ENCODE measurements at places on chromosomes 7 and 10.

DNA sequence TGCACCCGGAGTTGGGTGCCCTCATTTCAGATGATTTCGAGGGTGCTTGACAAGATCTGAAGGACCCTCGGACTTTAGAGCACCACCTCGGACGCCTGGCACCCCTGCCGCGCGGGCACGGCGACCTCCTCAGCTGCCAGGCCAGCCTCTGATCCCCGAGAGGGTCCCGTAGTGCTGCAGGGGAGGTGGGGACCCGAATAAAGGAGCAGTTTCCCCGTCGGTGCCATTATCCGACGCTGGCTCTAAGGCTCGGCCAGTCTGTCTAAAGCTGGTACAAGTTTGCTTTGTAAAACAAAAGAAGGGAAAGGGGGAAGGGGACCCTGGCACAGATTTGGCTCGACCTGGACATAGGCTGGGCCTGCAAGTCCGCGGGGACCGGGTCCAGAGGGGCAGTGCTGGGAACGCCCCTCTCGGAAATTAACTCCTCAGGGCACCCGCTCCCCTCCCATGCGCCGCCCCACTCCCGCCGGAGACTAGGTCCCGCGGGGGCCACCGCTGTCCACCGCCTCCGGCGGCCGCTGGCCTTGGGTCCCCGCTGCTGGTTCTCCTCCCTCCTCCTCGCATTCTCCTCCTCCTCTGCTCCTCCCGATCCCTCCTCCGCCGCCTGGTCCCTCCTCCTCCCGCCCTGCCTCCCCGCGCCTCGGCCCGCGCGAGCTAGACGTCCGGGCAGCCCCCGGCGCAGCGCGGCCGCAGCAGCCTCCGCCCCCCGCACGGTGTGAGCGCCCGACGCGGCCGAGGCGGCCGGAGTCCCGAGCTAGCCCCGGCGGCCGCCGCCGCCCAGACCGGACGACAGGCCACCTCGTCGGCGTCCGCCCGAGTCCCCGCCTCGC lies at the start of gene EGFR:
Gene EGFR (plus strand): TSS at position 657 of the 830 bp plus-strand sequence. CDS start 261 bp downstream, outside the sequence.
- DNase-seq, result no peak

- DNase-seq, result no peak
Observed at GRCh38 chr10:112584276-112584675, 137.3 kb downstream of the VTI1A start.

DNA sequence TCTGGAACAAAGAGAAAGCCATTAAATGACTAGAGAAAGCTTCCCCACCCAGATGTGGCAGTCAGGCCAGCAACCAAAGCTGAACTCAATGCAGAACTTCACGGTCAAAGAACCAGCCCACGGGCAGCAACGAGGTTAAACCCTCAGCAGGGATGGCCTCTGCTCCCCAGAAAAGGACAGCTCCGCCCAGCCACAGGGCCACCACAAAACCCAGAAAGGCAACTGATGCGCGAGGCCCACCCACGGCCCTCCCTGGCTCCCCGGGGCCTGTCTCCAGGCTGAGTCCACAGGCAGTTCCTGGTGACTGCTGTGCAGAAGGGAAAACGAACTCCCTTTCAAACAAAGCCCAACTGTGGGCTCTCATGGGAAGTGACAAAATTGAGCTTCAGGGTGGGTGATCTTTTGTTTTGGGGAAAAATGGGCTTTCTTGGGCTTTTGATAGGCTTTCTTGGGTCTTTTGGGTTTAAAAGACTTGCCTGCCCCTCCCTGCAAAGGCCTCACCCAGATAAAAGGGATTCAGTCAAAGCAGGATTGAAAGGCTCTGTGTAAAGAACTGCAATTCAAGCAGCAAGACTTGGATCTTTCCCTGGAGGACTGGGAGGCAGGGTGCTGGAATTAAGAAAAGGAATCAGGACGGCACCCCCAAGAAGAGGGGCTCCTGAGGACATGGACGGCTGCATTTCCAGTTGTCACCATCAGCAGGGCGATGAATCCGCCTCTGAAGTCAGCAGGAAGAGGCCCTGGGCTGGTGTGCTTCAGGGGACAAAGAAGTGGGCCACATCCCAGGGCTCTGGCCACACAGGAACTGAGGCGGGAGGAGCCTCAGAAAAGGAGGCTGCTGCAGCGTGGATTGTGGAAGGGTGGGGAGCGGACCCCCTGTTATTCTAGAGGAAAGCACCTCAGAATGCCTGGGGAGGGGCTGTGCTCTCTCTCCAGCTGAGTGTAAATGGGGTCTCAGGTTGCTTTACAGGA lies 209.9 kb downstream of the USP6NL start:
- no peak for DNase-seq

GRCh38 chr7:27223941-27224575 lies 18.5 kb upstream of the EVX1 start:
- DNase-seq, result no peak

DNA sequence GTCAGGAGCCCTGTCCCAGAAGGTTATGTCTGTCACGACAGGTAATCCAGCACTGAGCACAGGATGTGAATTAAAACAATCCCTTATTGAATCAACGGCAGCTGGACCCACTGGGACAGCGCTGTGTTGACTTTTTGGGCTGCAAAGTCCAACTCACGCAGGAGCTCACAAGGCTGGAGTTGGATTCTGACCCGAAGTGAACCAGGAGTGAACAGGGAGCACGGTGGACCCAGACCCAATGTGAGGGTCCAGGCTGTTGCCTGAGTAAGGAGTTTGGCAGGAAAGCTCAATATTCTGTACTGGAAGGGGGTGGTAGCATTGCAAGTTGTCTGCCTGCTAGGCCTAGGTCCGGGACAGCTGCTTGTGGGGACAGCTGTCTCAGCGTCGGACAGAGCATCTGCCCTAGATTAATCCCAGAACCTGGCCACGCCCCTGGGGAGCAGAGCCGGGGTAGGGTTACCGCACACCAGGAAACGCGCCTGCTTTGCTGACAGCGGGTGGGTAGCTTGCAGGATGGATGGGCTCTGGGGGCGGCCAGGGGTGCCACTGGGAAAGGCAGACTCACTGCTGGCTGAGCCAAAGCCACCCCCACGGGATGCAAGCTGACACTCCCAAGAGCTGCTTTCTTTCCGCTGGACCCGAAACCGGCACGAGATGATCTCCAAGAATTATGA lies 24.0 kb downstream of the COL26A1 start:
- DNase-seq, result no peak

DNA sequence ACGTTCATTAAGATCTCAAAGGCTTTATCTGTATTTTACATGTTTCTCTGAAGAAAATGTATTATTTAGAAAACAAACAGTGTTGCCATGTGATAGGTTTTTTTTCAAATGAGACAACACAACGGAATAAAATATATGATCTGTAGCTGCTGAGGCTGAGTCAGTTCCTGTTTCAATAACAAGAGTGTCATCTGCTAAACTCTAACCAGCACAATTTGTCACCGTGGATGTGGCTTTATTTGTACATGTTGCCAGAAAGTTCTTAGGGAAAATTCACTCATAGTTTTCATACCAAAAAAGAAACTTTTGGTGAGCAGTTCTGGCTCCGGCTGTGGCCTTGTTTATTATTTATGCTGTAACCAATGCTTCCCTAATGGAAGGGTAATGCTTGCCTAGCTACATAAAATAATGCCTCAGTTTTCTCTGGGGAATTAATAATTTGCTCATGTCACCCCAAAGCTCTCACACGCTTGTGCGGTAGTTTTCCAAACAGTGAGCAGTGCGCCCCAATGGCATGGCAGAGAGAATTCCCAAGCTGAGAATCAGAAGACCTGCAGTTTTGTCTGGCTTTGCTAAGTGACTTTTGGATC lies 20.3 kb upstream of the KLF6 start:
- DNase-seq, result no peak

- no peak for DNase-seq
Observed at GRCh38 chr10:49008505-49009198, 69.0 kb upstream of the LRRC18 start.

- no peak for DNase-seq
Observed at GRCh38 chr7:26978146-26978545, 113.8 kb upstream of the SKAP2 start.

DNA sequence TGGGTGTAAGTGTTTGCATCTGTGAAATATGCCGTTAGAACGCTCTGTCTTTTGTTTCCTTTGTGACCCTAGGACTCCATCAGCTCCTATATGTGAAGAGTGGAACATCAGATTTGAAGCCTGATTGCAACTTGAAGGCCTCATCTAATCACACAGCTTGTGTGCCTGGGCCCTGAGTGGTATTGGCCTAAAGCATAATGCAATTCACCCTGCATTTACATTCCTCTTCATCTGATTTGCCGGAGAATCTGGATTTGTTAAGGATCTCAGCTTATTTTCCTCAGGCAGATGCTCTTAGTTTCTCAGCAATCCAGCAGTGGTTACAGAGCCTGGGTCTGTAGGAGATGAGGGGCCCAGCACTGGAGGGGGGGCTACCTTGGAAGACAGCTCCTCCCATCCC lies 183.2 kb upstream of the ITGB1 start:
- DNase-seq, result no peak

DNA sequence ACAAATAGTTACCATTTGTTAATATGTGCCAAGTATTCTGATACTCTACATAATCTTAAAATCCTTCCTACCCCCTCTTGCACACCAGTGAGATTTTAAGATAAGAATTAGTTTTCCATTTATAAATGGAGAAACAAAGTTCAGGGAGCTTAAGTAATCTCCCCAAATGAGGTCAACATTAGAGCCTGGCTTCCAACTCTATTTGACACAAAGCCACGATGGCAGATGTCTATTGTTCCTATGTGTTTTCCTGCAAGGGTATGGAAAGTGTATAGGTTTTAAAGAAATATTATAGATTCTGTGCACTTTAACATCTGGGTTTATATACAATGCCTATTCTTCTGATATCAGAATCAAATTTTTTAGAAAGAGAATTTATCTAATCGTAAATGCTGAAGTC lies 143.9 kb upstream of the SEMA3C start:
- DNase-seq, result no peak

DNA sequence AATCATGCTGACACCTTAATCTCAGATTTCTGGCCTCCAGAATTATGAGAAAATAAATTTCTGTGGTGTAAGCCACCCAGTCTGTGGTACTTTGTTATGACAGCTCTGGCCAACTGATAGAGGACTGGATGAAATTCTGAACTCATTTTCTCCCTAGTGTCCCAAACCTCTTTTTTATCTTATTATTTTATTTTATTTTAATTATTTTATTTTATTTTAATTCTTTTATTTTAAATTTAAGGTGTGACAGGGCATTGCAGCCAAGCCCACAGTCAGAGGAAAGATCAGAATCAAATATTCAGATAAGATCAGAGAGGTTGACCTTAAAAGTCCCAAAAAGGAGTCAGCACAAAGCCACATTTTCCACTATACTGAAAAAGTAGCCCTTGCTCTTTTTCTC lies 228.1 kb downstream of the TFEC start:
- DNase-seq, result no peak

- DNase-seq, result no peak
Observed at GRCh38 chr7:83162402-83163256, at the start of gene PCLO. TSS of gene PCLO (minus strand) at chr7:83162884. CDS start at chr7:83162592, 292 bp downstream.

DNA sequence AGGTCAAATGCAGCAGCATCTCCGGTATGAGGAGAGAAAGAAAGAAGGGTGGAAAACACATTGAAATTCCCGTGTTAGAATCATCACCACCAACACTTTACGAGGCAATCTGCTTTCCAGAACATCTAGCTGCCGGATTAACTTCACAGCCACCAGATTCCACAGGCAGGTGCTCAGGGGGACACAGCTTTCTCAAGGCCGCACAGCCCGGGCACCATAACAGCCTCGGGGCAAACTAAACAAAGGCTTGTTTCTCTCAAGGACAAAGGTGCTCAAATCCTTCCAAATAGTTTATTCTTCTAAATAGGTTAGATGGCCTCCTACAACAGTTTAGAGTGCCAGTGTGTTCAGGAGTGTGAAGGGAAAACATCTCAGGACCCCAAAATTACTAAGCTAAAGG lies 156.3 kb downstream of the DIP2C start:
- no peak for DNase-seq

GRCh38 chr10:58028597-58029366 lies 238.9 kb downstream of the IPMK start:
- DNase-seq, result no peak

DNA sequence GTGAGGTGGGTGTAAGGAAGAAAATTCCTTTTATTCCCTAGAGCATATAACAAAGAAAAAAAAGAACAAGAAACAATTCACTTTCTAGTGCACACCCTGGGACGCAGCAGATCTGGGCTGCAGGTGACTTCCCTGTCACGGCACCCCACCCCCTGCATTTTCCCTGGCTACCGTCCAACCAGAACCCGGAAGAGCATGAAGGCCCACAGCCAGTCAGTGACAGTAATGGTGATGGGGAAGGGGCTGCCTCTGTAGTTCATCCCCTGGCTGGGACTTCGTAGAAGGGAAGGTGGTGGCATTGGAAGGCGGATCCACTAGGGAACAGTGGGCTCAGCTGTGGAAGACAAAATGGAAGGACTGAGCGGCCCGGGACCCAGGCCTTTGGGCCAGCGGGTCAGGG lies 236.7 kb downstream of the BUB3 start:
- no peak for DNase-seq

GRCh38 chr7:105304040-105304895 lies 84.5 kb downstream of the SRPK2 start:
- DNase-seq, result no peak

- DNase-seq, result no peak
Observed at GRCh38 chr7:69598487-69599285, 411 bp downstream of the AUTS2 start.

GRCh38 chr7:145795132-145795531 lies 321.5 kb upstream of the CNTNAP2 start:
- DNase-seq, result no peak

- DNase-seq, result no peak
Observed at GRCh38 chr7:4856336-4857057, 5.3 kb downstream of the PAPOLB start.

- no peak for DNase-seq
Observed at GRCh38 chr7:30836991-30837390, 65.8 kb downstream of the MINDY4 start.

DNA sequence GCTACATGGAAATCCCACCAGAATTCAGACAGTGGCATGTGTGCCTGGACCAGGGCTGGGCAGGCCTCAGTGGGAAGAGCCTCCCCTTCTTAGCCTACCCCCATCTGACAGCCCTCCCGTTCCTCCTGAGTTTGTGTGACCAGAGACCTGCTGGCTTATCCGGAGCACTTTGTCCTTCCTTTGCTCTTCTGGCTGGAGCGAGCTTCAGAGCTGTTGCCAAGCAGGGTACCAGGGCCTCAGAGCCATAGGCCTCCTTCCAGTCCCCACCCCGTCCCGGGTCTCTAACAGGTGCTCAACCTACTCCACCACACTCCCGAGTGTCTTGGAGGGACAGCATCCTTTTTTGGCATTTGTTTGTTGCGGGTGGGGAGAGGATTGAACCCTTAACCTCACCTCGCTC lies 26.5 kb upstream of the TRIM8 start:
- DNase-seq, result no peak

GRCh38 chr10:2425320-2425719 lies 642.0 kb upstream of the PFKP start:
- DNase-seq, result no peak
